Adipocyte (in vitro differentiated cells): ENCODE measurements at places on chromosomes 6 and 20.

GRCh38 chr6:55868771-55869479 is 6.5 kb downstream of the BMP5 start:
- no peak for DNase-seq

GRCh38 chr6:73766040-73766439 is 70.0 kb downstream of the CD109 start:
- DNase-seq, result no peak

DNA sequence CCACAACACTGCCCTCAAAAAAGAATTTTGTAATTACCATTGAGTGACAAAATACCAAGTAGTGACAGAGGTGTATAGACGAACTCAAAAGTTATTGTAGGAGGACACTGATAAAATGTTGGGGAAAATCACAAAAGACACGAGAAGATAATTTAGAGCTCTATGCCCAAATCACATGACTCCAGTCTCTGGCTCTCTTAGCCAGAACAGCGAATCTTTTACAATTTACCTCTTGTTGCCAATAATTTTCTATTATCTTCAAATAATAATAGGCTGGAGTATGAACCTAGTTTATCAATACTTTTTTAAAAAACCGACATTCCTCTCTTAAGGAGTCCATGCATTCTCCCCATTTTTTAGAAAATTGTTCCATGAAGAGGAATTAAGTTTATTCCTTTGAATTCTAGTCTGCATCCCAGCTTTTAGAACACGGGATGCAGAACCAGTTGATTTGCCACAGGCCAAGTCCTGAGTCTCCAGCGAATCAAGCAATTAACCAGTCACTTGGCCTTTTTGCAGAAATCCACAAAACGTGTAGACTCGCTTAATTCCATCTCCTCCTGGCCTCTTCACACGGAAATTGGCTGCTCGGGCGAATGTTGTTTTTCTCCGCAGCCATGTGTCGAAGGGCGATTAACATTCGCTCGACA is 507 bp upstream of the RIPPLY2 start:
- no peak for DNase-seq

GRCh38 chr20:17688965-17689364 is 6.9 kb upstream of the RRBP1 start:
- DNase-seq, result no peak

- no peak for DNase-seq
Observed at GRCh38 chr6:303948-304558, 11.8 kb downstream of the DUSP22 start.

GRCh38 chr20:44776980-44777379 is 31.3 kb downstream of the KCNK15 start:
- peak; percentile 36 for DNase-seq

DNA sequence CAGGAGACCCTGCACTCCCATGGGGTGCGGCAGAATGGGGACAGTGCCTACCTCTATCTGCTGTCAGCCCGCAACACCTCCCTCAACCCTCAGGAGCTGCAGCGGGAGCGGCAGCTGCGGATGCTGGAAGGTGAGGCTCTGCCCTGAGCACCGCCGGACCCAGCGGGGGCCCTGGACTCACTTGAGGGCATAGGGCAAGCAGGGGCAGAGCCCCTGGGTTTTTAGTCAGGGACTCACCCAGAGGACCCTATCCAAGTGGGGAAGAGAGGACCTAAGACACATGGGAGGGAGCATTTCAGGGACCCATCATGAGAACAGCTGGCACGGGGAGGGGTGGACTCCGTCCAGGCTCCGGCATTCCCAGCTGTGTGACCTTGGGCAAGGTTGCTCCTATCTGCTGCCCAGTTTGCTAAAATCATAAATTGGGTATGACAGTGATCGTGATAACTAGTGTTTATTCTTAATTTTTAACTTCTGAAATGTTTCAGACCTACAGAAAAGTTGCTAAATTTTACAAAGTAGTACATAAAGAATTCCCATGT is 9.8 kb downstream of the RBCK1 start:
- no peak for DNase-seq

GRCh38 chr6:35317483-35318195 is 20.0 kb downstream of the DEF6 start:
- peak; percentile 34 for DNase-seq

DNA sequence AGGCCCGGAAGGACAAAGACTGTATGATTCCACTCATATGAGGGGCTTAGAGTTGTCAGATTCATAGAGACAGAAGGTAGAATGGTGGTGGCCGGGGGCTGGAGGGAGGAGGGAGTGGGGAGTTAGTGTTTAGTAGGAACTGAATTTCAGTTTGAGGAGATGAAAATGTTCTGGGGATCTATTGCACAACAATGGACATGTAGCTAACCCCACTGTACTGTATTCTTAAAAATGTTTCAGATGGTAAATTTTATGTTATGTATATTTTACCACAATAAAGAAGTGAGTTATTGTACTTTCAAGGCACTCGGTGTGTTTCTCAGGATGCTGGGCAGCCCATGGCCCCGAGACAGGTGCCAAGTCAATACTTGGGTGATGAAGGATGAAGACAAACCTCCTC is 25.4 kb downstream of the MAS1 start:
- no peak for DNase-seq

GRCh38 chr6:43426928-43427405 is 374 bp upstream of the ABCC10 start:
- no peak for DNase-seq

GRCh38 chr20:50194422-50194830 is 3.8 kb downstream of the CEBPB start:
- no peak for DNase-seq

DNA sequence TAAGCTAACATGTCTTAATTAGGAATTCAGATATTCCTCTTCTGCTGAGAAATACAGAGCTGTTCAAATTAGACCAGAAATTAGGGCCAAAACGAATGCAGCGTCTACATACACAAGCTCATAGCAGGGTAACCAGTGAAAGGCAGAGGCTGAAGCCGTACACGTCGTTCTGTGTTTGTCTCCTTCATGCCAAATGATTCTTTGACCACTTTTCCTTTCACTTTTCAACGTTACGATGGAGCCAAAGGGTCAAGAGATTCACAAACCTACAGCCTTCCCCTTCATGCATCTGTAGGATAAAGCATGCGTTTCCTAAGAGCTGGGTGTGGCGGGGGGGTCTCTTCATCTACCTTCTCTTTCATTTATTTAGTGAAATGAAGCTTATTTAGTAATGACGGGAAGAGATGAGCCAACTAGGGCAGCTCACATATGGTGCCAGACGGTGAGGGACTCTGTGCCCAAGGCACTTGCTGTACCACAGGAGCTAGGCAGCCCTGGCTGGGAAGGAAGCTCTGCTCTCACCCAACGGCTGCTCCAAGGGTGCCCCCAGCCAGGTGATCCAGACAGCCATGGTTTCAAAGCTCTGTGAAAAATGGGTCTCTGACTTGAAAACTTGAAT is 178.0 kb downstream of the ATXN1 start:
- no peak for DNase-seq

DNA sequence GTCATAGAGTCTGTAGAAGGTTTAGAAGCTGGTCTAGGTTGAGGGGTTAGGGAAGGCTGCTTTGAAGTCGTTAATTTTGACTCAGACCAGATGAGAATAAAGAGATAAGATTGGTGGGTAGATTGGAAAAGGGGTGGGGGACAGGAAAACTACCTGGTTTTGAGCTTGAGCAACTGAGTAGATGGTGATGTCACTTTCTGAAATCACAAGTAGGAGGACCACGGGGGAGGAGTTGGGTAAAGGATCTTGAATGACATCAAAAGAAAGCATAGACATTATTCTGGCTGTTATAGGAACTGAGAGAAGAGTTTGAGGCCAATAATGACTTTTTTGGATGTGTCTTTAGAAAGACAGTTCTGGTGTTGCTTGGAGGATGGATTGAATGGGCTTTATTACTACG is 4.1 kb upstream of the COL9A1 start:
- DNase-seq, result no peak

GRCh38 chr20:11338496-11339306 is 579.0 kb upstream of the BTBD3 start:
- no peak for DNase-seq

DNA sequence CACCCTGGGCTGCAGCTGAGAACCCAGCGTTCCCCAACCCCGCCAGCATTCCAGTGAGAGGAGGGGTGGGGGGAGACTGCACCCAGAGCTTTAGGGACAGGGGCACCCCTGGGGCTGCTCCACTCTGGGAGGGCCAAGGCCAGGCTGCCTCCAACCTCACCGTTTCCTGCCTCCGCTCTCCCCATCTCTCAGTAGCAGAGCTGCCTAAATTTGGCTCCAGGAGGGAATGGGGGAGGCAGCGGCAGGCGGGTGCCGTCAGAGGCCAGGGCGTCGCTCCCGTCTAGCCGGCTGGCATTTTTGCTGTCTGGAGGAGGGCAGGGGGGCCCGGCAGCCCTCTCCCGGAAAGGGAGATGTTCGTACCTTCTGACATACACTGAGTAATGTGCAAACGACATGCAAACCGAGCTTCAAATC is 46.6 kb downstream of the NOL4L start:
- peak; percentile 40 for DNase-seq

GRCh38 chr6:91181416-91181815 is 594.5 kb upstream of the MAP3K7 start:
- no peak for DNase-seq
